ENCODE measurements at places on chromosomes 12 and 14.

GRCh38 chr12:109679501-109680263 lies 33.9 kb upstream of the FAM222A start:
- DNase-seq: no peak

DNA sequence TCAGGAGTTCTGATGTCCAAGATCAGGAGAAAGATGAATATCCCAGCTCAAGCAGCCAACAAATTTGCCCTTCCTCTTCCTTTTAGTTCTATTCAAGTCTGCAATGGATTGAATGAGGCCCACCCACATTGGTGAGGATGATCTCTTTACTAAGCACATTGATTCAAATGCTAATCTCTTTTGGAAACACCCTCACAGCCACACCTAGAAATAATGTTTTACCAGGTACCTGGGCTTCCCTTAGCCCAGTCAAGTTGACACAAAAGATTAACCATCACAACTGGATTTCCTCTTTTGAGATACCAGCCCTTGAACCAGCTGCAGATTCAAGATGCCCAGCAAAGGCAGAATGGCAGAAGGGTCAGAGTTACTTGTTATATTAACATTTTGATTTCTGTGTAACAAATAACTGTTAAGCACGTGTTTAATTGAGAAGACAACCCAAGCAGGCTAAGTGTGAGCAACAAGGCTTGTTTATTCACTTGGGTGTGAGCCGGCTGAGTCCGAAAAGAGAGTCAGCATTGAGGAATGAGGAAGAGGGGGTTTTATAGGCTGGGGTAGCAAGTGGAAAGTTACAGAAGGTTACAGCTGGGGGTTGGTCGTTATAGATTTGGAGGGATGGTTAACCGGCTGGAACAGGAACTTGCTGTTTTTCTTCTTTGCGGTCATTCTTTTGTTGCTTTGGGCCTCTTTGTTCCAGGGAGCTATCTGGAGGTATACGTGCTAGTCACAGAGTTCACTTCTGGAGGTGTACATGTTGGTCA lies 180.3 kb downstream of the EMP1 start:
- DNase-seq: no peak

DNA sequence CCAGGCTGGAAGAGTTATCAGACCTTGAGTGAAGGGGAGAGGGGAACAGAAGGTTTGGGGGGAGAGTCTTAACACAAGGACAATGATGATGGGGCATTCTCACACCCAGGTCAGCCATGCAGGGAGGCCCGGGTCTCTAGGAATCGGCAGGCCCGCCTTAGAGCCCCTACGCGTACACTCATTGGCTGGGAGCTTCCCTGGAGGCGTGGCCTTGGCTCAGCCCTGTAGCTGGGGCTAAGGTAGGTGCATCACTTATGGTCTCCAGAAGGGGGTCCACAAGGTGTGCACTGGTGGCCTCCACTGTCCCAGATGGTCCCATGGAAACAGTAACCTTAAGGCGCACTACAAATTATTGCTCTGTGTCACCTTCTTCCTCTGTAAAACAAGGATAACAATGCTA lies 660.1 kb downstream of the MED13L start:
- no peak for DNase-seq

- DNase-seq: no peak
Measured at GRCh38 chr14:58574623-58575022, 63.1 kb upstream of the DACT1 start.

- DNase-seq: no peak
Measured at GRCh38 chr14:99663386-99664057, 18.6 kb downstream of the HHIPL1 start.

DNA sequence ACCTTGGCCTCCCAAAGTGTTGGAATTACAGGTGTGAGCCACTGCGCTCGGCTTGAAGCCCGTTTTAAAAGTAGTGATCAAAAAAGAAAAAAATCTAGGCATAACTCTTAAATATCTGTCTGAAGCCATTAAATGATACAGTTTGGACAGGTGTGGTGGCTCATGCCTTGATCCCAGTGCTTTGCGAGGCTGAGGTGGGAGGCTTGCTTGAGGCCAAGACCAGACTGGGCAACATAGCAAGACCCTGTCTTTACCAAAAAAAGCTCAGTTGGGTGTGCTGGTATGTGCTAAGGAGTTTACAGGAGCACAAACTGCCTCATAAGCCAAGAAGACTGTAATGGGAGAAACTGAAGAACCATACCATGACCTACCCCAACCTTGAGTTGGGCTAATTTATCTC lies 26.0 kb downstream of the SYNE2 start:
- DNase-seq: no peak

DNA sequence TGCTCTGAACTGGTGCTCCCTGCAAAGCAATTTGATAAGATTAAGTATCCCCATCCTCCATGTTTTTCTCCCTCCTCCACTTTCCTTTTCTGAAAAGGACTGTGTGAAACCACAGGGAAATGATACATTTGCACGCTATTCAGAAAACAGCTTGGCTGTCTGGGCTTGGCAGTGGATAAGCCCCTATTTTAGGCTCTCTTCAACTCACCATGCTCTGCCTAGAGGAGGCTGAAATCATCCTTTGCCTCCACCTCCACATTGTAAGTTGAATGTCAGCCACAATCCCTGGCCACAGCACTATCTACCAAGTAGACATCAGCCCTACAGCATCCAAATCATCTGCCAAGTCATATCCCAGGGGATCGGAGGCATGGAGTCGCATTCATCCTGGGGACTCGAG lies 642.3 kb downstream of the RPS29 start:
- DNase-seq: no peak

DNA sequence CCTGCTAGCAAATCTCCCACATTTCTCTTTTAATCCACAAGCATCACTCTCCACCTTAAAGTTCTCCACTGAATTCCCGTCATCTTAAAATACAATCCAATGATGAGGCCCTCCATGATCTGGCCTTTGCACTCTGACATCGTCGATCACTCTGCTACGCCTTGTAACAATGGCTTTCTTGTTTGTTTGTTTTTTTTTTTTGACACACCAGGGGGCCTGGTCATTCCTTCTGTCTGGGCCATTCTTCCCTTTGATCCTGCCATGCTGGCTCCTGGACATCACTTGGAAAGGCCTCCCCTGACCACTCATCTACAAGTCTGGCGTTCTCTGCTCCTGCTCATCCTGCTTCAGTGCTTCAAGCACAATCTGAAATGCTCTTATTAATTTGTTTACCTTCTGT lies 233.5 kb downstream of the PPM1H start:
- no peak for DNase-seq

GRCh38 chr12:13725049-13725448 lies 256.4 kb downstream of the GRIN2B start:
- no peak for DNase-seq

GRCh38 chr12:56118688-56119357 lies 757 bp downstream of the ZC3H10 start:
- DNase-seq: no peak

GRCh38 chr12:52210925-52211650 lies 19.3 kb upstream of the KRT80 start:
- DNase-seq: no peak

DNA sequence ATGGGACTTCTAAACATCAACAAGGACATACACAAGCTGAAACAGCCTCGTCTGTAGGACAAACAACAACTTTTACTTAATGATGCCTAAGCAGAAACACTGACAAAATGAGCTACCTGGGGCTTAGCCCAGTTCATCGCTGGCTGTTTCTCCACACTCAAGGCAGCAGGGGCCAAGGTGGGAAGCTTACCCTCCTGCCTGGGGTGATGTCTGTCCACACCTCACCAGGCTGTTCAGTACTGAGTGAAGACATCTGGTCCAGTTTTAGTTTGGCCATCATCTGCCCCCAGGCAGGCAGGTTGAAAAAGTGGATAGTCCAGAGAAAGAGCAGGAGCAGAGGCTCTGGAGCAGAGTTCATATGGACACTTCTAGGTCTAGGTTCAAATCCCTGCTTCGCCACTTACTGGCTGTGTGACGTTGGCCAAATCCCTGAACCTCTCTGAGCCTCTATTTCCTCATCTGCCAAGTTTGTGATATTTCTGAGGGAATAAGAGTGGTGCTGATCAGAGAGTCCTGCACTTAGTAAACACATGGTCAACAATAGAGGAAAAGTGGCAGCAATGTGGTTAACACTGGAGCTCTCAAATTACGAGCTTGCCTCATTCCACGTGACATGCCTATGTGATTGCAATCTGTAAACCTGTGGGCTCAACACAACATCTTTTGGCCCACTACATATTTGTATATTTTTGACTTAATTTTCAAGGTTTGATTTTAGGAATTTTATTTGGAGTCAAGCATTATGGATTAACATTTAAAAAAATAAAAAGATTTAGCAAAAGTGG lies 720.1 kb upstream of the TMEM132C start:
- no peak for DNase-seq

DNA sequence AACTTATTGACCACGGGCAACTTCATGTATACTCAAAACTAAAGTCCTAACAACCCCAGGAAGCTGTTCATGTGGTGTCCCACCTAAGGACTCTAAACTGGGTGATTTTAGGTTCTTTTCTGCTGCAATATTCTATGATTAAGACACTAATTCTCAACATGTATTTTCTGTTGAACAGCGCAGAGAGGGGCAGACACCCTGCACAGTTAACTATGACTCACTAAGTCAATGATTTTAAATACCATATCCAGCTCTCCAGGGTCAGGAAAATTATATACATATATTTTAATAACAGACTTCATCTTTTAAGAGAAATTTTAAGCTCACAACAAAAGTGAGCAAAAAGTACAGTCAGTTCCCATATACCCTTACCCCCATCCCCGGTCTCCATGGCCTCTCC lies 85.0 kb downstream of the FOXN3 start:
- no peak for DNase-seq

- no peak for DNase-seq
Measured at GRCh38 chr14:36383767-36384431, 63.5 kb upstream of the MBIP start.

GRCh38 chr14:36874396-36875138 lies 212.9 kb downstream of the PAX9 start:
- DNase-seq: no peak

GRCh38 chr14:99333841-99334635 lies 62.0 kb upstream of the BCL11B start:
- DNase-seq: no peak

- DNase-seq: no peak
Measured at GRCh38 chr14:74964787-74965485, 9.5 kb upstream of the PGF start.

DNA sequence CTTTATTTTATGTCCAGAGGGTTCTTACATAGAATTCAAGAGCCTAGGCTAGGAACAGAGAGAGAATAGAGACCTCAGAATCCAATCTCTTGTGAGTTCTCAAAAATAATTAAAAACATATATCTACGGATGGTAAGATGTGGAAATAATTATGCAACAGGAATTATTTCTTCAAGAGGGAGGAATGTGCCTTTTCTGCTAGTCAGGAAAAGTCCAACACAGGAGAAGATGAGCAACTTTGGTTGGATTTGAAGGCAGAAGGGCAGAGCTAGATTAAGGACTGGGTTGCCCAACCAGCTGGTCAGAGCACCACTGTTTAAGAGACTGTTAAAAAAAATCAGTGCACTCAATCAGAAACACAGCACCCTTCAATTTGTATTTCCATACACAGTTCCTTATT lies 365.5 kb downstream of the ETNK1 start:
- DNase-seq: no peak

GRCh38 chr12:6198985-6199530 lies 1.1 kb upstream of the CD9 start:
- no peak for DNase-seq

GRCh38 chr14:101654051-101654450 lies 92.8 kb downstream of the DIO3 start:
- DNase-seq: no peak

- no peak for DNase-seq
Measured at GRCh38 chr12:92898755-92899154, 30.3 kb downstream of the EEA1 start.

- no peak for DNase-seq
Measured at GRCh38 chr14:100348253-100348729, 25.2 kb downstream of the SLC25A47 start.

DNA sequence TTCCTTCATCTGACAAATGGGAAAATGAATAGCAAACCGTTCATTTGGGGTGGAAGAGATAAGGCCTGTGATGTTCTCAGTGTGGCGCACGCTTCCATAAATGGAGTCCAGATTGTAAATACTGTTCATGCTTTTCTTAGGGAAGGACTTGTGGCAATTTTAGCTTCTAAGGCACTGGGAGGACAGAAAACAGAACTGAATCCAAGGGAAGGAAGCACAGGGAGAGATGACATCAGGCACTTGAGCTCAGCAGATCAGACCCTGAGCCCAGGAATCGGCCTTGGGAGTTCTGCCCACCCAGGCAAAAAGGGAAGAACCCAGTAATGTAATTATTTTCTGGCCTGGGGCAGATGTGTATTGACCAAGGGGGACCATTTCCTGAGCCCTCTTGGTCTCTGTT lies 7.2 kb upstream of the SH2B3 start:
- DNase-seq: no peak
